ENCODE measurements at places on chromosomes 1 and 21. TPM values are rescaled to one million over a fixed set of nuclear protein-coding genes. Genes with fewer than 3 reads are reported as not detected.

GRCh38 chr1:92444351-92444750 is 42.4 kb downstream of the GFI1 start:
- no peak for DNase-seq

Gene FMO4
- polyA plus RNA-seq = 28.2 TPM

Gene KLF17
- polyA plus RNA-seq = 0.05 TPM

GRCh38 chr1:160726498-160727315 is 12.3 kb upstream of the SLAMF7 start:
- peak; percentile 39 for DNase-seq

Gene MX1
- 8.4 TPM for polyA plus RNA-seq

GRCh38 chr1:231603598-231604275 is 22.9 kb upstream of the DISC1 start:
- DNase-seq = no peak

- DNase-seq = no peak
Measured at GRCh38 chr1:32813941-32814739, 3.0 kb downstream of the YARS1 start.

GRCh38 chr1:156742017-156742416 is 1.1 kb upstream of the MRPL24 start:
- DNase-seq = no peak

DNA sequence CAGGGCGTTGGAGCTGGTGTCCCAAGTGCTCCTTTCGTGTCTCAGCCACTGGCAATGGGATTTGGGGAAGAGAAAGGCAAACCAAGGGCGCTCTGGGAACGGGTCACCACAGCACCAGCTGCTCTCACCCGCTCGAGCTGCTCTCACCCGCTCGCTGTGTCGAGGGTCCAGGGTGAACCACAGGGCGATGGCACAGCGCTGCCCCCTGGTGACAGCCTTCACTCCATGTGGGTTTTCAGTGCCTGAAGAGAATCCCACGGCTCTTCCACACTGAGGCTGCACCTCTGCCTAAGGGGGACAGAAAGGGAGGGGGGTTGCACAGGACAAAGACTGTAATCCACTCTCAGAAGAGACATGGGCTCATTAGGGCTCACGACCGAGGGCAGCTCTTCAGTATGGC is 7.1 kb upstream of the CLDN19 start:
- DNase-seq = peak; percentile 40

- no peak for DNase-seq
Measured at GRCh38 chr1:206568256-206568655, 44.0 kb downstream of the EIF2D start.

- peak; percentile 53 for DNase-seq
Measured at GRCh38 chr1:219566951-219567947, 45.7 kb downstream of the ZC3H11B start.

- DNase-seq = peak; percentile 54
Measured at GRCh38 chr1:161013488-161014230, 7.3 kb downstream of the F11R start.

DNA sequence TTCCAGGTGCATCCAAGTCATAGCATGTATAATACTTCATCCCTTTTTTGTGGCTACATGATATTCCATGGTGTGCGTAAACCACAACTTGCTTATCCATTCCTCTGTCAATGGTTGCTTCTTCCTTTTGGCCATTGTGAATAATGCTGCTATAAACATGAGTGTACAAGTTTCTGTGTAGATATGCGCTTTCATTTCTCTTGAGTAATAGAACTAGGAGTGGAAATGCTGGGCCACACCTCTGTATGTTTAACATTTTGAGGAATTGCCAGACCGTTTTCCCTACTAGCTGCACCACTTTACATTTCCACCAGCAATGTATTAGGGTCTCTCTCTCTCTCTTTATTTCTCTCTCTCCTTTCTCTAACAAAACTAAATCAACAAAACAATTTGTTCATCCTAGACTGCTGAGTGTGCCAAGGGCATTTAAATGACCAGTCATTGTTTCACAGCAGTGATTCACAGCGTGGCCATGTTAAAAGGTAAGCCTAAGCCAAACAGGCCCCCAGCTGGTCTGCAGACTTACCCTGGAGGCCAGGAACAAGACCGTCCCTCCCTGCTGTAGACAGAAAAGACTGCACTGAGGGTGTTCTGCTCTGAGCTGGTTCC is 53.2 kb upstream of the LYST start:
- DNase-seq = no peak

DNA sequence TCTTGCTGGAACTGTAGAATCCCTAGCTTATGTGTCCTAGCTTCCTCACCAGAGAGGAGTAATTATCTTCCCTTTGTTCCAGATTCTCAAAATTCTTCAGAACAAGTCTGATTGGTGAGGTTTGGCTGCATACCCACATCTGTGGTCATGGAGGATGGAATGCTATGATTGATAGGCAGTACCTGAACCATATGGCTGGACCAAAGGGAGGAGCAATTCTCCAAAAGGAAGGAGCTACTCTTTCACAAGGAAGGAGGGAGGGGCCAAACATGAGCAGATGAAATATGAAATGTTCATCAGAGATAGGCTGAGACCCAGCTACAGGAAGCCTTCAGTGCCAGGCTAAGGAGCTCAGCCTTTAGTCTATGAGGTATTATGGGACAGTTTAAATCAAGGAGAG is 5.0 kb upstream of the RNF19B start:
- no peak for DNase-seq

GRCh38 chr1:28021064-28021463 is 61.3 kb downstream of the XKR8 start:
- DNase-seq = no peak

Gene EXTL1
- polyA plus RNA-seq = 1.8 TPM

DNA sequence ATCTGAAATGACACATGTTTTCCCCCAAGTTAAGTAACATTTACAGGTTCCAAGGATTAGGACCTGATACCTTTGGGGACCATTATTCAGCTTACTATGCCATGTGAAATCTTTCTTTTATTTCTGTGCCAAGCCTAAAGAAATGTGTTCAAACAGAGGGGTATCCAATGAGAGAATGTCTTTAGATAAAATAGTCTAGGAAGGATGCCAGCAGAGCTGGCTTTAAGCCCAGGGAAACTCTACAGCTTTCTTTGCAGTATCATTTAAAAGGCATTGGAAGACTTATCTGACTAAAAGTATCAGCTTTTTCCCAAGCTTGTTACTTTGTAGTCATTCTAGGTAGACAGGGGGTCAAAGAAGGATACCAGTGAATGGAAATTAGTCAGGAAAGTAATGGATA is 860.4 kb downstream of the PLA2G4A start:
- DNase-seq = no peak

DNA sequence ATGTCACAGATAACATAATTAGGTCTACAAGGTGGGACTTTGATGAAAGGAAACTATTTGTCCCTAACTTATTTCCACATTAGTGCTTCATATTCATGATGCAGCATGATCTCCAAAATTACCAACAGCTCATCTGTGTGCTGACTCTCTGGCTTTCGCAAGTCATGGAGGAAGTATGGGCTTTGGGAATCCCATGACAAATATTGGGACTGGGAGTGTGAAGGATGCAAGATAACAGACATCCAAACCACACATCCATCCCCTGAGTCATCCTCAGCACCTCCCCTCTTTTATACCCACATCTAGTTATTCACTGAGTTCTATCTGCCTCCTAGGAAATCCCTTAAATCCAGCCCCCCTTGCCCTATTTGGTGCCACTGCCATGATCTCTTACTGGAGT is 102.8 kb upstream of the COL24A1 start:
- DNase-seq = no peak

- no peak for DNase-seq
Measured at GRCh38 chr1:9809100-9809510, 14.7 kb downstream of the CLSTN1 start.

DNA sequence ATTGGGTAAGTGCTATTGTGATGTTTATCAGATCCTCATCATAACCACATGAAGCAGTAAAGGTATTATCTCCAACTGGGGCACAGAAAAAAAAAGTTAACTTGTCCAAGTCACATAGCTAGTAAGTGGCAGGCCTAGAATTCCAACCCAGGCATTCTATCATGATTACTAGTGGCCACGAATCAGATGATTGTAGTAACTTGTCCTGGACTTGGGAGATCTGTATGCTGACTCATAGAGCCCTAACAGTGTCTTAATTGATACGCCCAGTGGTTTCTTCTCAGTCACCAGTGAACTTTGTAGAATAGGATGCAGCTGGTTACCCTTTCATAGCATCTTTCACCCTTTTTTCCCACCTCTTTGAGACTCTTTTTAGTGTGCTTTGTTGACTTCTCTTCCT is 91.1 kb upstream of the UBE2U start:
- no peak for DNase-seq

Gene CFHR3
- 0.50 TPM for polyA plus RNA-seq

DNA sequence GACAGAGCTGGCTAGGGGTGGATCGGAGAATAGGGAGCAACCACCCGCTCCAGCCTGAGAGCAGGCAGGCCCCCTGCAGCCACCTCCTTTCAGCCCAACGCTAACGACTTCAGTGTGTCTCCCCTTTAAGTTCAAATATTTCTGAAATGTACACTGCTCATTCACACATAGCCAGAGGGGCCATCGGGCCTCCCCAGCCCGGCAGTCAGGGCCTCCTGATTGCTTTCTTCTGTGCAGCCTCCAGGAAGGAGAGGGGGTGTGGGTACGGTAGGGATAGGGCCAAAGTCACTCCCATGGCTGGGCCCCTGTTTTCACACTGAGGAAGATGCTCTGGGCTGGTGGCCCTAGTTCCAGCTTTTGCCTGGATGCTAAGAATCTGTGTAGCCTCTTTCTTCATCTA is 64.8 kb downstream of the EPHB2 start:
- DNase-seq = no peak

Gene WRAP73
- 17.8 TPM for polyA plus RNA-seq

Gene CCDC27
- polyA plus RNA-seq = 0.20 TPM

Gene FCRL2
- polyA plus RNA-seq = 0.17 TPM

DNA sequence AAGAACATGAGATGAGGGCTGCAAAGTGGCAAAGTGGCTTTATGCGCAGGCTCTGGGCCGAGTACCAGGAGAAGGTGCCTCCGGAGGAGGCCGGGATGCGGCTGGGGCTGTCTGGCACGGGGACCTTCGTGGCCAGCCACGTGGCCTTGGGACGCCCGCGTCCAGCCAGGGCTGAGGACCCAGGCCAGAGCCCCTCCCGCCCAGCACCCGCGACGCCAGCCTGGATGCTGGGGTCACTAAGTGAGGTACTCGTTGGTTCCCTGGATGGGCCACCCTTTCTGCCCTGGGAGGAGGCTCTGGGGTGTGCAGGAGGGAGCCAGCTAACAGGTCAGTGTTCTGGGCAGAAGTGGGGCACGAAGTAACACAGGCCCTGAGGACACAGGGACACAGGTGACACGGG is 12.6 kb downstream of the SCNN1D start:
- no peak for DNase-seq

Gene ACTL8
- polyA plus RNA-seq = not detected

GRCh38 chr1:100298512-100298911 is 32.5 kb downstream of the RTCA start:
- no peak for DNase-seq

Gene JTB
- 89.6 TPM for polyA plus RNA-seq

DNA sequence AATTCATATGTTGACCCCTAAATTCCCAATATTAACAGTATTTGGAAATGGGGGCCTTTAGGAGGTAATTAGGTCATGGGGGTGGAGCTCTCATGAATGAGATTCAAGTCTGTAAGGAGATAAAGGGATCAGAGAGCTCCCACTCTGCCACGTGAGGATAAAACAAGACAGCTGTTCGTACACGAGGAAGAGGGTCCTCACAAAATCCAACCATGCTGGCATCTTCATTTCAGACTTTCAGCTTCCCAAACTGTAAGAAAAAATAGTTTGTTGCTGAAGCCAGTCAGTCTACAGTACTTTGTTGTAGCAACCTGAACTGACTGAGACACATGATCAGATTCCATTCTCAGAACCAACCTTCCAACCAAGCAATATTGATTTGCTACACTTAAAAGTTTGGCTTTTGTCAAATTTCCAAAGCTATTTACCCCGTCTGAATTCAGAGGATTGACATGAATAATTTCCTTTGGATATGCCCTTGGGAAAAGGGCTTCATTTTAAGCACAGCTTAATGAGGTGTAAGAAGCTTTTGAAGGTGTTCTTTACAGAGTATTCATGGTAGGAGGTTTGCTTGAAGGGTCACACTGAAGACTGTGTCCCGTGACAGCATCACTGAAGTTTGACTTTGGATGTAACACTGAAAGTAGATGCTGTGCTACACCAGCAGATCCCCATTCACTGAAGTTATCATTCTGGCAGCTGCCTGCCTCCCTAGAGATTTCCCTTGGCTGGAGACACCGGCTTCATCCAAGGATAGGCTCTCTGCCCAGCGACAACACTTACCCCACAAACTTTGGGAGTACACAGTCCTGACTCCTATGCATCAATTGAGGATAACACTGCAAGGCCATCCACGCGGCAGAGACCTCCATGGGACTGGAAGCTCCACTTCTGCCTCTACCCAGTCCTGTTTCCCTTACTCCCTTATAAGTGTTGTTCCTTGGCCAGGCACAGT is 4.9 kb upstream of the OMA1 start:
- no peak for DNase-seq

Gene HSPB7
- 2.5 TPM for polyA plus RNA-seq

DNA sequence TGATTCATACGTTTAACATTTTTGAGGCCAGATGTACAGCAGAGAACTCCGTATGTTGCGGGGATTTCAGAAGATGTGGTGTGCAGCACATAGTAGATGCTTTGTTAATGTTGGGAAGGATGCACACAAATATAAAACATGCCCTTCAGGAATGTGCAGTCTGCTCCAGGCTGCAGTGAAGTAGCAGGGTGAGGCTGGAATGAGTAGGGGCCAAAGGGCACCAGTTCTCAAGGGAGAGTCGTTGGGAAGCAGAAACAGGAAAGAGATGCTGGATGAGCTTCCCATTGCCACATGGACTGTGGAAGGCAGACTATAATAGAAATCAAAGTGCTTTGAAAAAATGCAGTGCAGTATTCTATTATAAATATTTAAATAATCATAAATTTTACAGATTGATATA is 126.9 kb downstream of the NOS1AP start:
- no peak for DNase-seq

DNA sequence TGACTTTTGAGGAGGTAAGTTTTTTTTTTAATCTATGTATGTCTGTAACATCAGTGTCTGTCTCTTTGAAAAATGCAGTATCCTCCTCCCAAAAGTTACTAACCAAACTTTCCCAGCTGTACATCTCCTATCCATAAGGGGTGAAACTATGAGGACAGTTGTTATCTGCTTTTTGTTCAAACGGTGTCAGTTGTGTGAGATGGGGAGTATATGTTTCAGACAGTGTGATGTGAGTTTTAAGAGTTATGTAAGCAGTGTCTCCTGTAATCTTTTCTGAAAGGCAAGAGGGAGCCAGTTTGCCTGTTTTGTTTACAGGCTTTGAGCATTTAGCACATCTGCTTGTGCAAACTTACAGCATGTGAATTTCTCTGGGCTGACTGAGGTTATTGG is 34.8 kb upstream of the CACYBP start:
- DNase-seq = no peak

Gene GPR25
- not detected for polyA plus RNA-seq

All from left kidney (tissue), 8 donors.